ENCODE measurements at places on chromosomes 7 and 10.

- DNase-seq: no peak
These were observed 130.7 kb upstream of the TMEM72 start for GRCh38 chr10:44780426-44780825.

- no peak for DNase-seq
These were observed 27.3 kb upstream of the WDFY4 start for GRCh38 chr10:48657416-48657815.

DNA sequence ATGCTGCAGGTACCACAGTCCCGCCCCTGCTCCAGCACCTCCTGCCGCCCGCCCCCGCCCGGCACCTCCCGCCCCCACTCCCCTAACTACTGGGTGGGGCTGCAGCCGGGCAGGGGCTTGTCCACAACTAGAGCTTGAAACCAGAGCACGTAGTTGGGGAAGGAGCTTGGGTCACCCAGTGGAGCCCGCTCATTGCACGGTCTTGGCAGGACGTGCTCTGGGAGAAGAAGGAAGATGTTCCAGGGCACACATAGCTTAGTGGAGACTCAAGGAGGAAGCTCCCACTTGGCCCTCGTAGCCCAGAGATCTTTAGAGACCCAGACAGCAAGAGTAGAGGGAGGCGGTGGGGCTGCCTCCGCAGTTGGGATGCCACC, 692 bp downstream of the IGFBP1 start:
- DNase-seq: no peak

- DNase-seq: no peak
These were observed 21.0 kb upstream of the ASB15 start for GRCh38 chr7:123580406-123581161.

- no peak for DNase-seq
These were observed 49.5 kb downstream of the WNT2 start for GRCh38 chr7:117273325-117273724.

DNA sequence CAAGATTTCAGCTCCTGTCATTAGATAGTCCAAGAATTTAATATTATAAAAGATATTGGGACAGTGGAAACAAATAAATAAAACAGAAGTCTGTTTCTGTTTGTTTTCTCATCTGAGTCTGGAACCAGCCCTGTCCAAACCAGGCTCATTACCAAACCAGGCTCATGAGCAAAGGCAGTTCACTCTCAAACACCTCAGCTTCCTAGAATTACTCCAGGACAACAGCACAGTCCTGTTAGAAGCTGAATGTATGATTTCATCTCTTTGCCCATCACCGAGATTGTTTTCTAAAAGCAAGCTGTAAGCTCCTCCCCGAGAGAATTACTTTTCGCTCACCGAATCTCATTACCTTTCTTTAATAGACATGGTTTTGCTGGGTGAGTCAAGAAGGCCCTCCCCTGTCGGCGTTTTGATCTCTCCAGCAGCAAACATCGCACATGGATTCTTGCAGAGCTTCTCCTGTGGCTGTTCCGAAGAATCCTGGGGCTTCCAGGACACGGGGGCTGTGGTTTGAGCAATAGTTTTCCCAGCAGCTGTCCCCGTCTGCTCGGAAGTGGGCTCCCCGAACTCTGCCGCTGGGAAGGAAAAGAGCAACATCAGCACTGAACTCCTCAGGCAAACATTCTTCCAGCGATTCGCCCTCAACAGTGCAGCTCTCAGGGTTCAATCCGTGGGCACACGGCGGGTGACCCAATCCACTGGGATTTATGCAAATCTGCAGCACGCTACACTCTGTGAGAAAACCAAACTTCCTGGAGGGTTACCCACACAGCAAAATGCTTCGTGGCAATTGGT, 112.5 kb downstream of the SVIL start:
- no peak for DNase-seq

All from activated effector memory CD4-positive, alpha-beta T cell treated with anti-CD3 and anti-CD28 coated beads, Interleukin-2, amount 50 U/mL, for 16 hours (primary cell).